ENCODE measurements at places on chromosomes 11 and 22. TPM values are rescaled to one million over a fixed set of nuclear protein-coding genes. Genes with fewer than 3 reads are reported as not detected.

OR52D1 gene
- total RNA-seq, result not detected

DNA sequence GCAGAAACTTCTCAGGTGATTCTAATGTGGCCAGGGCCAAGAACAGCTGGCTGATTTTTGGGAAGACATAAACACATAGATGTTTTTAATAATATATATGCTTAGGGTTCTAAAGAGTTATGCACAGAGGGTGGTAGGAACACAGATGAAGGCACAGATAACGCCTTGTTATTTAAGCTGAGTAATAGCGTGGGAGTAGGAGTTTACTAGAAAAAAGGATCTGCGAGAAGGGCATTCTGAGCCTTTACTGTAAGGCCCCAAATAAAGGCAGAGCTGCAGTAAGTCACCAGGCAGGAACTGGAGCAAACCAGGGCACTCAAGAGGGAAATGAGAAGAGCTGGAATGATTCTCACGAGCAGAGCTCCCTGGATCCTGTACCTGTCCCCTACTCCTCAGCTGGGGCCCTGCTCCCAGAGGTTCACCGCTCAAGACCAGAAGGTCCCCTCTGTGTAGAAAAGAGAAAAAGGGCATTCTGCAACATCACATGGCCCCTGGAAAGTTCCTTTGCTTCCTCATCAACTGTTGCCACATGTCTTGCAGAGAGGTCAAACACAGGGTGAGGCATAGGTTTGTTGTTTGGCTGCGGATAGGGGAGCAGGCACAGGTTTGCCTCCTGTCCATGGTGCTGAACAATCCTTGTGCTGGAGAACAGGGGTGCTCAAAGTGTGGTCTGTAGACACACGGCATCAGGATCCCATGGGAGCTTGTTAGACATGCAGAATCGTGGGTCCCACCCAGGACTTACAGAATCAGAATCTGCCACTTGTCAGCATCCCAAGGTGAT is 125.7 kb downstream of the TENM4 start:
- no peak for DNase-seq

DNA sequence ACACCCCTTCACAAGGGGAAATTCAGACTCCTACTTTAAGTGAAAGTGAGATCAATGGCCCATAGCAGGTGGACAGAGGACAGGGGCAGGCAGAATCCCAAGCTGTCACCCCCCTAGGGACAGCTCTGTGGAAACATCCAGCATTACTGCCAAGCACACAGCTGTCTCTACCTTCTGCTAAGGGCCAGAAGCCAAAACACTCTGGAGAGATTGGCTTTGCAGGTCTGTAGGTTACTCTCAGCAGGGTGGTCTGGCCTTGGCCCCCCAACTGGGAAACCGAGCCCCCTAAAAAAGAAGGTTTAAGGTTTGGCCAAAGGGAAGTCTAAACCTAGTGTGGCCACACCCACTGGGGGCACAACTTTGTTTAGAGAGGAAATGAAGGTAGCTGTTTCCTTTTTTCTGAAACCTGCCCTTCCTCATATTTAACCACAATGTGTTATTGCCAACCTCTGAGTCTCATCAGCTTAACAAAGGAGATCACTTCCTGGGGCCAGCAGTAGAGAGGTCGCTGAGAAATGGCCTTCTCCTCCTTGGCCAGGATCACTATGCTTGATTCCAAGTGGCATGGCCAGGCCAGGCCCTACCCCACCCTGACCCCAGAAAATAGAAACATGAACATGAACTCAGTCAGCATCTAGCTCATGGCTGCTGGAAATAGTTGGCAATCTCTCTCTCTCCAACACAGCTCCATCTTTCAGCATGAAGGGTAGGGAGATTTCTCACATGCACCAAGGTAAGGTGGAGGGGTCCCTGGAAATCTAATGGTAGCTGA is 25.9 kb upstream of the SCARF2 start:
- DNase-seq, result no peak

- peak; percentile 20 for DNase-seq
These were observed 18.6 kb downstream of the GRAMD4 start for GRCh38 chr22:46638601-46639431.

RAG2 gene
- total RNA-seq, result not detected

HEPN1 gene
- not detected for total RNA-seq

GRCh38 chr11:79663017-79663416 is 222.2 kb upstream of the TENM4 start:
- no peak for DNase-seq

MOV10L1 gene
- 10.8 TPM for total RNA-seq

RTN4R gene
- total RNA-seq, result 1.3 TPM

SEC14L2 gene
- total RNA-seq, result 9.5 TPM

DNA sequence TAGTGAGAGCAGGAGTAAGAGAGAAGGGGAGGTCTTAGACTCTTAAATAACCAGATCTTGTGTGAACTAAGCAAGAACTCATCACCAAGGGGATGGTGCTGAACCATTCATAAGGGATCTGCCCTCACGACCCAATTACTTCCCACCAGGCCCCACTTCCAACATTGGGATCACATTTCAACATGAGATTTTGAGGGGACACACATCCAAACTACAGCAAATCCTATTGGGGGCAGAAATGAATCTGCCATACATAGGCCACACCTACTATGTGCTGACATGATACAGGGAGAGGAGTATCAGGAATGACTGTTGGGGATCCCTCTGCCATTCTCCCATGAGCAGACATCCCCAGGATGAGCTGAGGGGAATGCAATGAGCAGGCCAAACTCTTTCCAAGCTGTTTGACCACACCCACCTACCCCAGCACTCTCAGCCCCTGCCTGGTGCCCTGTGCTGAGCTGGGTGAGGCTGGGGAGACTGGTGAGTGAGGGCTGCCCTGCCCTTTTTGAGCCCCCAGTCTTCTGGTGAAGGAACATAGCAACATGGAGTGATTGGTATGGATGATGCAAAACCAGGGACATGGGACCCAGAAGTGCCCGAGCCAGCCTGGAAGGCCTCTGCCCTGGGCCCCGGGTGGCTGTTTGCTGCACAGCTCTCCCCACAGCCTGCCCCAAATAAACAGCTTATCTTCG is 1.2 kb upstream of the GTSE1 start:
- no peak for DNase-seq

SHANK2 gene
- 0.86 TPM for total RNA-seq

GRCh38 chr11:15911377-15912044 is 444.8 kb downstream of the SOX6 start:
- peak; percentile 82 for DNase-seq

DNA sequence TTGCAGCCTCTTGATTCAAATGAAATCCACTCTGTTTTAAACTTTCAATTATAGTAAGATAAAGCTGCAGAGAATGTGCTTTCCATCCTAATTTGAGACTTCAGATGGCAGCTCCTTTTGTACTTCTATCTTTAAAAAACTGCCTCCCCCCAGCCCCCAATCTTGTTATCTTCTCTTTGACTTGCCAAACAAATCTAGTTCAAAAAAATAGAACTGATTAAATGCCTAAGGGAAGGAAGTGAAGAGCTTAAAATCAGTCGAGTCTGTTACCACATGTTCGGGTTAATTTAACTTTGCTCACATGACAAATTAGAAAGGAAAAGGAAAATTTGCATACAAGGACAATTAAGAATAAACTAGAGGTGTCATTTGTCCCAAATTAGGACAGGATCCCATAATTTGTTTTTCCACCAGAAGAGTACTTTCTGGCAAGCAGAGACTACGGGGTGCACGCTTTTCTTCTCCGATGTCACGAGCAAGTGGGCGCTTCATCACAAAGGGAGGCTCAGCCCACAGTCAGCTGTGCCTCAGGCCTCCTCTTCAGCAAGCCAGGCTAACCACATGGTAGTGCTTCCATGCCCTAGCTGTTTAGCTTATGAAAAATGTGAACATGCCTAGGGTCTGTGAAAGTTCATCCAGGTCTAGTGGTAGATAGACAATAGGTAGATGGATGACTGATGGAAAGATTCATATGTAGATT is 69.0 kb upstream of the LDLRAD3 start:
- DNase-seq, result no peak

DNA sequence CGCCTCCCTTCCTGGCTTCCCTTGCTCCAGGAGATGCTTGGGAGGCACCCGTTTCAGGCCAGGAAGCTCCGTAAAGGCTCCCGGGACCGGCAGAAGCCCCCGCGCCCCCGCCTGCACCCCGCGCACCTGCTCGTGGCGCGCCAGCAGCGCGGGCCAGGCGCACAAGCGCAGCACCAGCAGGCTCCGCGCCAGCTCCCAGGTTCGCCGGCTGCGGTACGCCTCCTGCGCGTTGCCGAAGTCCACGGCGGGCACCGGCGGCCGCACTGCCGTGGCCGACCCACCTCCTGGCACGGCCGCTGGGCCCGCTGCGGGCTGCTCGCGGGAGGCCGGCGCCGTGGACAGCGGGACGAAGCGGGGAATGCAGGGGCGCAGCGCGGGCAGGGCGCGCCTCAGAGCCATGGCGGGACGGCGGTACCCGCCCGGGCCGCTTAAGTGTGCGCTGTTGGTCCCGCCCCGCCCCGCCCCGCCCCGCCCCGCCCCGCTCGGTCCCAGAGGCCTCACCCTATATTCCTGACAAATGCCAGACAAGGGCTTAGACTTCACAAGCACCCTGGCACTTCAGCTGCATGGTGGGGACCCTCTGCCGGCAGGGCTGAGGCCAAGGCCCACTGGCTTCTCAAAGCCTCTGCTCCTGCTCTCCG is at the start of gene PRODH:
Gene PRODH, minus strand, starts transcription at position 405 of the 641 bp plus-strand sequence. Its CDS starts 6 bp downstream, at position 399.
- no peak for DNase-seq

- no peak for DNase-seq
These were observed 6.8 kb downstream of the SAC3D1 start for GRCh38 chr11:65047581-65048422.

GRCh38 chr11:75815345-75816168 is 547 bp downstream of the UVRAG start:
- DNase-seq, result peak; percentile 47

GRCh38 chr11:74839971-74840370 is 91.3 kb downstream of the RNF169 start:
- no peak for DNase-seq

DNA sequence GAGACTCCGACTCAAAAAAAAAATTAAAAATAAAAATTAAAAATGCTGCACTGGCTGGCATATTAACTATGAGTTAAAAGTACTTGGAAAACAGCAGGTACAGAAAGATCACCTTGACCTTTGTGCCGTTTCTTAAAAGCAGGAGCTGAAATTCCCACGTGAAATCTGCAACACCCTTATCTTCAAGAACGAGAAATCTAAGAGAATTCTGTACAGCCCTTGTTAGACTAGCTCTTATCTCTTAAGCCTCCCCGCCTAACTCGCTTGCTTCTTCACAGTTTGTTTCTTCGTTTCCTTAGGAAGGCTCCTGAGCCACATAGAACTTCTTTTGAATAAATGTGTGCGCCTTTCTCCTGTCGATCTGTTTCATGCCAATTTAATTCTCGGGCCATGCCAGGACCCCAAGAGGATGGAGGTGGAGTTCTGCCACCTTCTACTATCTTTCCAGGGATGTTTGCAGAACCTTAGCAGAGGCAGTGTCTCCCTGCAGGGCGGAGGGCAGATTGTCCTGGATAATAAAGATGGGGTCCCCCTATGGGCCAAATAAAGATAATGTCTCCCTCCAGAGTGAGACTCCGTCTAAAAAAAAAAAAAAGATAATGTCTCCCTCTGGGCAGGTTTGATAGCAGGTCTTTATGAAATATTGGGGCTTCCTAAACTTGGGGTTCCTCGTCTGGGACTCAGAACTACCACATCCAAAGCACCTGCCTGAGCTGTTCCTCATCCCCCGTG is 27.4 kb upstream of the SYT8 start:
- DNase-seq, result no peak

TRIM44 gene
- 20.3 TPM for total RNA-seq

YAP1 gene
- total RNA-seq, result 148 TPM

GRCh38 chr11:131206671-131207070 is 163.7 kb upstream of the NTM start:
- DNase-seq, result no peak

DNA sequence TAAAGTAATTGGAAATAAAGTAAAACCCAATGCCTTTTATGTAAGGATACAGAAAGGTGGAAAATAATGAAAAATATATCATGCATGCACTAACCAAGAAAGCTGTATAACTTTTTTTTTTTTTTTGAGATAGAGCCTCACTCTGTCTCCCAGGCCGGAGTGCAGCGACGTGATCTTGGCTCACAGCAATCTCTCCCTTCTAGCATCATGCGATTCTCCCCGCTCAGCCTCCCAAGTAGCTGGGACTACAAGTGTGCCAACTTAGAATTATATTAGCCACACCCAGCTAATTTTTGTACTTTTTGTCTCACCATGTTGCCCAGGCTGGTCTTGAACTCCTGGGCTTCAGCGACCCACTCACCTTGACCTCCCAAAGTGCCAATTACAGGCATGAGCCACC is 4.5 kb downstream of the GGT5 start:
- DNase-seq, result no peak

- no peak for DNase-seq
These were observed 166.2 kb downstream of the PGR start for GRCh38 chr11:100963375-100963774.

DNA sequence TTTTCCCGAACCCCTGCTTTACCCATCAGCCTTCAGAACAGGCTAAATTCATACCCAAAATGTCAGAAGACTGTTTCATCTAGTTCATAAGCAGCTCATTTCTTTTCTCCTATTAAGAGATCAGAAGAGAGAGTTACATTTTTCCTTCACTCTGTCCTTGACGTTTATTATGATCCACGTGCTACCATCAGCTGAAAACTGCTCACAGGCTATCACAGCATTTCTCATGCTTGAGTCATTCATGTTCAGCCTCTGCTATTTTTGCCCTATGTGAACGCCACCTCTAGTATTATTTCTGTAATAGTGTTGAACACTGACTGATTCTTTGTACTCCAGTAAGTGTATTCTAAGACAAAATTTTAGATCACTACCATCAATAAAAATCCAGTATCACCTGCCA is 51.9 kb downstream of the SLC1A2 start:
- DNase-seq, result peak; percentile 75

GRCh38 chr22:35376728-35377472 is 4.0 kb upstream of the HMOX1 start:
- peak; percentile 99 for DNase-seq

- no peak for DNase-seq
These were observed 2.3 kb downstream of the F2 start for GRCh38 chr11:46721286-46721685.

ADAMTS8 gene
- total RNA-seq, result not detected

TREH gene
- not detected for total RNA-seq
